Memory B cell (primary cell): ENCODE measurements at places on chromosomes 4 and X.
A peak's percentile ranks its signal among the peaks of the same experiment; 100 is the strongest.

DNA sequence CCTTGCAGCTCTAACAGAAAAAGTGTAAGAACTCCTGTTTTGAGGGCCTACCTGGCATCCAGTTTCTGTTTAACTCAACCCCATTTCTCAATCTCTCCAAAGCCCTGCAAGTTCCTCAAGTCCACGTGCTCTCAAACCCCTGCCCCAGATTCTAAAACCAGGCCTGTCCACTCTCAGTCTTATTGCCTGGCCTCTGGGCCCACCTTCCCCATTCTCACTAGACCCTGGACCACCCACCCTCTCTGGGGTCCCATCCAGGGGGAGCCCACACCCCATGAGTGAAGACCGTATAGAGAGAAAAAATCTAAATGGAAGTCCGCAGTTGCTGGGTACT, 58.3 kb downstream of the TLR10 start:
- H3K27me3 ChIP-seq, result no peaks in the 10 kb centered on the region
- peaks cover 2% of the 10 kb centered on the region for H3K4me1 ChIP-seq
- H3K4me3 ChIP-seq, result no peak overlapping the region
- no peak overlapping the region for H3K27ac ChIP-seq
- DNase-seq, result no peak
- H3K36me3 ChIP-seq, result no peaks in the 10 kb centered on the region

- no peak for DNase-seq
- no peak overlapping the region for H3K4me3 ChIP-seq
- H3K36me3 ChIP-seq, result no peaks in the 10 kb centered on the region
- no peaks in the 10 kb centered on the region for H3K4me1 ChIP-seq
- H3K27ac ChIP-seq, result no peak overlapping the region
- peaks cover 3% of the 10 kb centered on the region for H3K27me3 ChIP-seq
Observed at GRCh38 chr4:78242071-78242470, 184.9 kb downstream of the FRAS1 start.

GRCh38 chrX:40040686-40041461, 56.9 kb downstream of the BCOR start:
- no peaks in the 10 kb centered on the region for H3K27me3 ChIP-seq
- DNase-seq, result no peak
- H3K4me1 ChIP-seq, result peaks cover 14% of the 10 kb centered on the region
- no peak overlapping the region for H3K27ac ChIP-seq

- H3K27me3 ChIP-seq, result no peaks in the 10 kb centered on the region
- H3K36me3 ChIP-seq, result peaks cover 9% of the 10 kb centered on the region
- peak overlapping the region; percentile 92 for H3K27ac ChIP-seq
- H3K4me3 ChIP-seq, result peak overlapping the region; percentile 52
- peaks cover 35% of the 10 kb centered on the region for H3K4me1 ChIP-seq
Observed at GRCh38 chrX:42943051-42943974, 165.3 kb upstream of the PPP1R2C start.

- no peak overlapping the region for H3K27ac ChIP-seq
- H3K4me3 ChIP-seq, result no peak overlapping the region
- no peaks in the 10 kb centered on the region for H3K27me3 ChIP-seq
- no peak for DNase-seq
- H3K4me1 ChIP-seq, result no peaks in the 10 kb centered on the region
- H3K36me3 ChIP-seq, result no peaks in the 10 kb centered on the region
Observed at GRCh38 chr4:172892300-172892699, 276.3 kb upstream of the GALNT7 start.

DNA sequence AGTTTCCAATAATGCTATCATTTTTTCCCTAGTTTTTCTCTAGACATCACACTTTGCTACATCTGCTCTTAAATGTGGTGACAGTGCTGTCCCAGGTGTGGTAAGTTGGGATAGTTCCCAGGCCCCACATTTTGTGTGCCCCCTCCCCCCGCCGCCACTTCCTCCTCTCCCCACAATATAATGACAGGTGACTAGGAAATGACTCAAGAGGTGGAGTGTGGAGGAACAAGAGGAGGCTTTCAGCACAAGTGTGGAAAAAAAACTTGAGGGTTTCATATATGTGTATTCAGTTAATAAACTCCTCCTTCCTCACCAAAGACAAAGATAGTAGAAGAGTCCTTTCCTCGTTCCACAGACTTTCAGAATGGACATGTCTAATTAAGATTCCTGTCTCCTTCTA, 18.3 kb upstream of the IL21 start:
- H3K4me1 ChIP-seq, result peaks cover 6% of the 10 kb centered on the region
- no peaks in the 10 kb centered on the region for H3K36me3 ChIP-seq
- no peak for DNase-seq
- no peak overlapping the region for H3K4me3 ChIP-seq
- H3K27me3 ChIP-seq, result peaks cover 4% of the 10 kb centered on the region
- no peak overlapping the region for H3K27ac ChIP-seq

DNA sequence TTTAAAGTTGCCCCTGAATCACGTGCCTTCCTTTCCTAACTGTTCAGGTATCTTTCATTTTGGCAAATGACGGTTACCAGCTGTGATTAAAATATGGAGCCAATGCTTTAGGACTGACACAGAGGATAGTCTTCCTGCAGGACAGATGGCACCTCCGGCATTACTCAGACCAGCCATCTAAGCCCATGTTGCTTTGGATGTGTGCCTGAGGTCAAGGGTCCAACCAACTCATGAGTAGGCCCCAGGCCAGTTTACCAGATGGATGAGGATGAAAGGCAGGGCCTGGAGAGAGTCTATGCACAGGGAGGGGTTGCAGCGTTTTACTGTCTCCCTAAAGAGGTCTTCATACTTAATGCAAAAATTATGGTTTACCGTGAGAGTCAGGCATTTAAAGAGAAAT, 174.0 kb upstream of the GATB start:
- no peak overlapping the region for H3K4me3 ChIP-seq
- no peak for DNase-seq
- peaks cover 2% of the 10 kb centered on the region for H3K4me1 ChIP-seq
- H3K27ac ChIP-seq, result no peak overlapping the region
- peaks cover 4% of the 10 kb centered on the region for H3K27me3 ChIP-seq

GRCh38 chrX:24117258-24117657, 32.3 kb upstream of the ZFX start:
- DNase-seq, result no peak
- no peaks in the 10 kb centered on the region for H3K4me1 ChIP-seq
- H3K27ac ChIP-seq, result no peak overlapping the region
- H3K27me3 ChIP-seq, result no peaks in the 10 kb centered on the region

- H3K4me1 ChIP-seq, result no peaks in the 10 kb centered on the region
- DNase-seq, result no peak
- peaks cover 2% of the 10 kb centered on the region for H3K36me3 ChIP-seq
- peak overlapping the region; percentile 85 for H3K27ac ChIP-seq
Observed at GRCh38 chr4:84493092-84493850, 5.8 kb downstream of the NKX6-1 start.

DNA sequence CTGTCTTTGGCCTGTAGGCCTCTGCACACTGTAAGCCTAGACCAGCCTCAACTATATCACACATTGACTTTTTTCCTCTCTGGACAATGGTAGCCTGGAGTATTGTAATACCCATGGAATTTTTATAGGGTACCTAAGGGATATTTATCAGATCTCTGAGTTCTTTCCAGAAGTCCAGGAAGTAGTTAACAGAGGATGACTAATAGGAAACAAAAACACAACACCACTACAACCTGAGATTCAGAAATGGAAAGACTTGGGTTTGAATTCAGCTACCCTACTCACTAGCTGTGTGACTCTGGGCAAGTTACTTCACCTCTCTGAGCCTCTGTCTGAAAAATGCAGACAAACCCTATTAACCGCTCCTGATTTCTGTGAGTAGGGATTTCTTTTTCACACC, 7.7 kb upstream of the STX18 start:
- no peak overlapping the region for H3K27ac ChIP-seq
- no peaks in the 10 kb centered on the region for H3K27me3 ChIP-seq
- H3K4me3 ChIP-seq, result no peak overlapping the region

- H3K36me3 ChIP-seq, result no peaks in the 10 kb centered on the region
- no peak overlapping the region for H3K27ac ChIP-seq
- H3K4me3 ChIP-seq, result no peak overlapping the region
- no peaks in the 10 kb centered on the region for H3K4me1 ChIP-seq
Observed at GRCh38 chr4:173879509-173879908, 349.5 kb upstream of the HAND2 start.

- no peaks in the 10 kb centered on the region for H3K36me3 ChIP-seq
- H3K27me3 ChIP-seq, result peaks cover 21% of the 10 kb centered on the region
- peaks cover 18% of the 10 kb centered on the region for H3K4me1 ChIP-seq
- H3K4me3 ChIP-seq, result peak overlapping the region; percentile 85
- DNase-seq, result no peak
Observed at GRCh38 chr4:152935143-152935542, 980 bp upstream of the FHDC1 start.

DNA sequence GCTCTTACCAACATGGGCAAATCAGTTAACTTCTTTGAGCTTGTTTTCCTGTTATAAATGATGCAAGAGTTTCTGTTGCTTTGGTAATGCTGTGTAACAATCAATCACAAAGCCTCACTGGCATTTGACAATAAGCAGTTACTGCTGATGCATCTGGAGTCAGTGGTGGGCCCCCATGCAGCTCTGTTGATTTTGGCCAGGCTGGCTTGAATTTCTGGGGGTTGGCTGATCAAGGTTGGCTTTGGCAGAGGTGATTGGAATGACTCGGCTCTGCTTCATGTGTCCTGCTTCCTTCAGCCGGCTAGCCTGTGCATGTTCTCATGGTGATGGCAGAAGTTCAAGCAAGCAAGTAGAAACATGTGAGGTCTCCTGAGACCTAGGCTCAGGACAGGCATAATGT, 90.4 kb downstream of the PHEX start:
- no peaks in the 10 kb centered on the region for H3K36me3 ChIP-seq
- H3K27me3 ChIP-seq, result no peaks in the 10 kb centered on the region
- no peak overlapping the region for H3K27ac ChIP-seq
- DNase-seq, result no peak
- H3K4me3 ChIP-seq, result no peak overlapping the region
- H3K4me1 ChIP-seq, result no peaks in the 10 kb centered on the region

GRCh38 chr4:189202869-189203271, 737.8 kb upstream of the FRG1 start:
- no peaks in the 10 kb centered on the region for H3K27me3 ChIP-seq
- H3K4me3 ChIP-seq, result no peak overlapping the region
- H3K36me3 ChIP-seq, result no peaks in the 10 kb centered on the region
- no peak overlapping the region for H3K27ac ChIP-seq
- no peak for DNase-seq
- H3K4me1 ChIP-seq, result peaks cover 8% of the 10 kb centered on the region

- H3K4me3 ChIP-seq, result no peak overlapping the region
- no peaks in the 10 kb centered on the region for H3K4me1 ChIP-seq
- no peak overlapping the region for H3K27ac ChIP-seq
- DNase-seq, result no peak
Observed at GRCh38 chrX:144840616-144841015, 406.7 kb upstream of the SPANXN1 start.

DNA sequence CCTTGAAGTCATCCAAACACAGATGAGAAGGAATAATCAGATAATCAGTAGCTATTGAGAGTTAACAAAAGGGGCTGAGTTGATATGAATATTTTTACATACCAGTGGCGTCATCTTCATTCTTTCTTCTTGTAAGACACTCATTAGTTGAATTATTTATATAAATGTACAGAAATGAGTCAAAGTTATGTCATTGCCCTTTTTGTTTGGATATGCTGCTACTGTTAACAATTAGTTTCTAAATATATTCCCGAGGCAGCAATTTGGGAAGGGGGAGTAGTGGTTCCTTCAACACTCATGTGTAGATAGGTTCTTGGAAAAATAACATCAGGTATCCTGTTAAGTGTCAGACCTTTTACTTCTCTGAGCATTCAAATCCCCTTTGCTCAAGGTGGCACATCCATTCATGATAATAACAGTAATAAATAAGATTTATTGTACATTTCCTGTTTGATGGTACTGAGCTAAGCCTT, 436.6 kb downstream of the SPRY1 start:
- no peaks in the 10 kb centered on the region for H3K4me1 ChIP-seq
- H3K27ac ChIP-seq, result no peak overlapping the region
- no peaks in the 10 kb centered on the region for H3K36me3 ChIP-seq
- DNase-seq, result no peak
- H3K27me3 ChIP-seq, result peaks cover 8% of the 10 kb centered on the region

DNA sequence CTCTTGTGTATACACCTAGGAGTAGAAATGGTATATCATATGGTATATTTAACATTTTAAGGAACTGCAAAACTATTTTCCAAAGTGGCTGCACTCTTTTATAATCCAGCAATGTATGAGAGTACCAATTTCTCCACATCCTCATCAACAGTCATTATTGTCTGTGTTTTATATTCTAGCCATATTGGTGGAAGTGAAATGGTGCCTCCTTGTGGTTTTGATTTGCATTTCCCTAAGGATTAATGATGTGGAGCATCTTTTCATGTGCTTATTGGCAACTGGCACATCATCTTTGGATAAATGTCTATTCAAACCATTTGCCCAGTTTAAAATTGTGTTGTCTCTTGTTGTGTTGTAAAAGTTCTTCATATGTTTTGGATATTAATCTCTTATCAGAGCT, 9.6 kb downstream of the BMP15 start:
- no peak overlapping the region for H3K4me3 ChIP-seq
- no peaks in the 10 kb centered on the region for H3K4me1 ChIP-seq
- no peaks in the 10 kb centered on the region for H3K27me3 ChIP-seq
- no peak overlapping the region for H3K27ac ChIP-seq
- no peak for DNase-seq
- H3K36me3 ChIP-seq, result no peaks in the 10 kb centered on the region

DNA sequence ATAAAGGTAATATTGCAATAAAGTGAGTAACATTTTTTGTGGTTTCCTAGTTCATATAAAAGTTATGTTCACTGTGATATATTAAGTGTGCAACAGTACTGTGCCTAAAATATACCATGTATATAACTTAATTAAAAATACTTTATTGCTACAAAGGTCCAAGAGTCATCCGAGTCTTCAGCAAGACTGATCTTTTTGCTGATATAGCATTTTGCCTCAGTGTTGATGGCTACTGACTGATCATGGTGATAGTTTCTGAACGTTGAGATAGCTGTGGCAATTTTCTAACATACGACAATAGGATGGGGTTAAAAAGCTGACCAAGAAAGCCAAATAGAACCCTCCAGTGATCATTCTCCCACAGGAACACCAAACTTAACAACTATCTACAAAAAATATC, 1302.7 kb downstream of the TECRL start:
- no peak overlapping the region for H3K27ac ChIP-seq
- no peaks in the 10 kb centered on the region for H3K4me1 ChIP-seq
- no peak overlapping the region for H3K4me3 ChIP-seq
- H3K27me3 ChIP-seq, result no peaks in the 10 kb centered on the region
- DNase-seq, result no peak
- no peaks in the 10 kb centered on the region for H3K36me3 ChIP-seq

GRCh38 chrX:153953892-153954557, 9.6 kb upstream of the RENBP start:
- no peak overlapping the region for H3K4me3 ChIP-seq
- H3K36me3 ChIP-seq, result peaks cover 4% of the 10 kb centered on the region
- H3K27me3 ChIP-seq, result no peaks in the 10 kb centered on the region

GRCh38 chr4:94345969-94346368, 3.3 kb upstream of the HPGDS start:
- H3K27ac ChIP-seq, result no peak overlapping the region
- no peaks in the 10 kb centered on the region for H3K36me3 ChIP-seq
- no peak overlapping the region for H3K4me3 ChIP-seq
- peaks cover 5% of the 10 kb centered on the region for H3K4me1 ChIP-seq
